GM12865 (cell line): ENCODE measurements at places on chromosomes 1 and 21.

GRCh38 chr1:235275223-235275622, 52.8 kb downstream of the ARID4B start:
- peak; percentile 74 for DNase-seq

GRCh38 chr1:154430903-154431302, 25.8 kb downstream of the IL6R start:
- DNase-seq: no peak

GRCh38 chr1:82266351-82266750, 465.6 kb downstream of the ADGRL2 start:
- DNase-seq: no peak

DNA sequence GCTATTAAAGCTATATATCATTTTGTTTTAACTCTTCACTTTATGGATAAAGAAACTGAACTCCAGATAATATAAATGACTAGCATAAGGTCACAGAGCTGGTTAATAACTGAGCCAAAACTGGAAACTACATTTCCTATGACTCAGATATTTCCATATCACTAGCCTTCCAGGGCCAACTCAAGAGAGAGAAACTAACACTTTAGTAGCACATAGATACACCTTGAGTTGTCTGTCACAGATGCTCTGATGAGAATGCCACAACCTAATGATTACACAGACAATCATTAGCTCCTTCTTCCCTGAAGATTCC, 40.7 kb downstream of the NME7 start:
- DNase-seq: peak; percentile 36

- no peak for DNase-seq
Observed at GRCh38 chr1:8816264-8816663, 1.2 kb downstream of the RERE start.

- no peak for DNase-seq
Observed at GRCh38 chr1:193625255-193625654, 438.8 kb upstream of the B3GALT2 start.

GRCh38 chr1:213782941-213783672, 204.7 kb upstream of the PROX1 start:
- DNase-seq: no peak

- no peak for DNase-seq
Observed at GRCh38 chr1:10681296-10682107, 114.9 kb downstream of the CASZ1 start.

GRCh38 chr1:162993846-162994245, 75.3 kb upstream of the RGS4 start:
- DNase-seq: no peak

- DNase-seq: no peak
Observed at GRCh38 chr1:6519491-6519934, 28.0 kb upstream of the PLEKHG5 start.

DNA sequence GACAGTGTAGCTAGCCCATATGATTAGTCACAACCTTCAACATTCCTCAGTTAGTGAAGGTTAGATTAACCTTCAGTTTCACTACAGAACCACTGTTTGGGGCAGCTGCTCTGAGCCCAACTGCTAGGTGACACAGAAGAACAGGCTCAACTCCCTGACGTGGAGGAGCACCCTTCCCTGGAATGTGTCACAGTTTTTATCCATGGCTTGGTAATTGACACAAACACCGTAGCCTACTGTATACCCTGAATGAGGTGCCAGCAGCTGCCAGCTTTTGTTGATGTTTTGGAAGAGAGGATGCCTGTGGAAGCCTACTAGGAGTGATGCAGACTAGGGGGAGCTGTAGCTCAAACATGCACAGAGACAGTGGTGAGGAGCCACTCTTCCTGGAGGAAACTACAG, 56.6 kb upstream of the CR2 start:
- DNase-seq: no peak

DNA sequence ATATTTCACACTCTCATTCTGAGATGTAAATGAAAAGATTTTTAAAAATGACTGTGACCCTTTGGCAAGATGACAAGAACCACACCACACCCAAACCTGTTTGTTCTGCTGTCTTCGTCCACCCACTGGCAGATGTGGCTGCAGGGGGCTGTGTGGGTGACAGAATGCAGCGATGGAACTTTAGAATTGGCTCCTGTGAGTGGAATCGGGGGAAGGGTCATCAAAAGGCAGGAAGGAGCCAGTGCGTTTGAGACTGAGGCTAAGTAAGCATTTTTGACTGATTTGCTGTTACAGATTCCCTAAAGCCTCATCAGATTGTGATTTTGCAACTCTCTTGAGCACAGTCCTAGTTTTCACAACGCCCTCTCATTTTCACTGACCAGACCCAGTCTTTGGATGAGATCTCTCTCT, 111.2 kb upstream of the ADGRL2 start:
- DNase-seq: peak; percentile 57

- DNase-seq: no peak
Observed at GRCh38 chr1:72009173-72010093, 272.9 kb downstream of the NEGR1 start.

DNA sequence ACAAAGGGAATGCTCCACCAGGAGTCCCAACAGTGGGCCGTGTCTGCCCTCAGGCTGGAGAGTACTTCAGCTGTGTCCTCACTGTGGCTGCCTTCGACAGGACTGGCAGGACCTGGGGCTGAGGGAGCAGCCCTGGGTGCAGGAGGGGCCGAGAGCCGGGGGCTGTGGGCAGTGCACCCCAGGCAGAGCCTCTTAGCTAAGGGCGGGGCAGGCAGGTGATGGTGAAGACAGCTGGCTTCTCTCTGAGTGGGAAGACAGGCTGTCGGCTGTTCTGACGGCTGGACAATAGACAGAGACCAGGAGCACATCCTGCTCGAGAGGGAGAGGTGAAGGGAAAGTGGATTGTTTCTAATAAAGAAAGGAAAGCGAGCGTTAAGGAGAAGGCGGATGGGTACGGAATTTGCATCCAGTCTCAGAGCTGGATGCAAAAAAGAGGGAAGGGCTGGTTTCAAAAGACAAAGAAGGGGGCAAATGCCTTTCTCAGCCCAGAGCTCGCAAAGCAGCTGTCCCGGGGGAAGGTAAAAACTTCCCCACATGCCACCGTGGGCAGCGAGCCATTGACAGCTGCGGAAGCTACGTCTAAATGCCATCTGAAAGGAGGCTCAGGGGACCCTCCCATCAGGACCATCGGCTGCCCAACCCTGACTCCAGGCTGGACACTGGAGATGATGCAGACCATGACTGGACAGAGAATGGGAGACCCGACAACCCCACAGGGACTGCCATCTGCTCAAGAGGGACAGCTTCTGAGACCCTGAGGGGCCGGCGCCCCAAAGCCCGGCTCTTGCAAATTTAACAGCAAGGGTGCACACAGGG, 92.0 kb downstream of the STUM start:
- DNase-seq: no peak

DNA sequence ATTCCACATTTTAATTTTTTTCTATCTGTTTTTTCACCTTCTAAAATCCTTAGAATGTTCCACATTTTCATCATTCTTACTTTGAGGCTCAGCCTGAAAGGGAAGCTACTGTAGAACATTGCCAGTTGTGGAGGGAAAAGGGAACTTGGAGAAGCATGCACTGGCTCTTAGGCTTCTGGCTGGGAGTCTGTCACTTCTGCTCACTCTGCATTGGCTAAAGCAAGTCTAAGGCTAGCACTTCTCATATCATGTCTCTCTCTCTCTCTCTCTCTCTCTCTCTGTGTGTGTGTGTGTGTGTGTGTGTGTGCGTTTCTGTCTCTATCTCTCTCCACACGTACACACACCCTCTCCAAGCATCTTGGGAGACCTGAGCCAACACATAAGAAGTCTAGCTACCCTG, 49.6 kb upstream of the ADAR start:
- DNase-seq: no peak

GRCh38 chr1:3566003-3566885, 45.1 kb downstream of the MEGF6 start:
- DNase-seq: no peak

DNA sequence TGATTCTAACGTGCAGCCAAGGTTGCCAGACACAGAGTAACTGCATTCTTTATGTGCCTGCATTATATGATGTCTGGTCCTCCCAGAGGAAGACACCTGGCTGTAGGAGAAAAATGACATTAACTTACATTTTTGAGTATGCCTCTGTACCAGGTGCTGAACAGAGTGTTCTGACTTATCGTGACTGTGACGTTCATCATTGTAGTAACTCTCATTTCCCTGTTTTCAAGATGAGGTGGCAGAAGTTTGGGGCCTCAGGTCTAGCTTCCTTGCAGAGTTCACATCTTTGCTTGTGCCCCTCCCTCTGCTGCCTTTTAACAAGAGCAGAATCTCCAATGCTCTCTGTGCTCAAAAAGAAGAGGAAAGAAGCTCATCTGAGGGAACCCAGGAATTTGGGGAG, 488.0 kb downstream of the AJAP1 start:
- DNase-seq: peak; percentile 73

DNA sequence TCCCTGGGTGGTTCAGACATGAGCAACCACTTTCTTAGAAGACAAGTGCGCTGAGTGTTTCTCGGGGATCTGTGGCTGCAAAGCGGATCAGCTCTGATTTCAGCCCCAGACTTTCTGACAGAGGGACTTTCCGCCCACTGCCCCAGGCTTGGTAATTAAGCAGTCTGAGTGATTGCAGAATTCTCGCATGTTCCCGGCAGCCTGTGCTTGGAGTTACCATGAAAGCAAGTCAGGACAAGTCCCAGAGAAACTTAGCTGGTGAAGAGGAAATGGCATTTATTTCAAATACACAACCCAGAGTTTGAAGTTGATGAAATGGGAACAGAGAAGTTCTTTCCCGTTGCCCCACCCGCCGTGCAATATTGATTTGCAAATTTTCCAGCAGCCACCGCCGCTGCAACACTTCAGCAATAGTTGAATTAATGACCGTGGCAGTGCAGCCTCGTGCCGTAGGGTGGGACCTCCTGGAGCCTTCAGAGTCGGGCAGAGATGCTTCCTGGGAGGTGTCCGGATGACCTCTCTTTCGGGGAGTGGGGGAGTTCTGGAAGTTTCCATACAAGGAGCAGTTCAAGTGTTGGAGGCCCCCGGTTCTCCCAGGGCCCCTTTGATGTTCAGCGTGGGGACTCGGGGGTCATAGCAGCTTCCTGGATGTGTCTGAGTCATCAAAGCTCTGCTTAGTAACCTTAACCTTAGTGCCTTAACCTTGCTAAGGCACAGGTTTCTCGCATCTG, 134.7 kb downstream of the KAZN start:
- DNase-seq: peak; percentile 84

DNA sequence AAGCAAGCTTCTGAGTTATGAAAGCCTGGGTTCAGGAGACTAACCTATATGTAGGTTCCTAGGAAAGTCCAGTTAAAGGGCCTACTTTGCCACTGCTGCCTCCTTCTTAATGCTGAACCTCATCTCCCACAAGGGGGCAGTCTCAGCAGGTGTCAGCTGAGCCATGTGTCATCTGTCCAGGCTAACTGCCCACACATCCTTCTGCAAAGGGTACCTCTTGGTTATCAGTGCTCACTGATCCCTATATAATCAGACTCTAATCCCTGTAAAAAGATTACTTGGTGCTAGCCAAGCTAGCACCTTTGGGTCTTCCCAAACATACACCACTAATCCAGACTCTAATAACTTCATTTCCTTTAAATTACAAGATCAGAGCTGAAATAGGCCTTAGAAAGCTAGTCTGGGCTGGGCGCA, 9.0 kb downstream of the PRDX1 start:
- DNase-seq: peak; percentile 81

GRCh38 chr21:39263372-39263771, 50.1 kb downstream of the BRWD1 start:
- no peak for DNase-seq

DNA sequence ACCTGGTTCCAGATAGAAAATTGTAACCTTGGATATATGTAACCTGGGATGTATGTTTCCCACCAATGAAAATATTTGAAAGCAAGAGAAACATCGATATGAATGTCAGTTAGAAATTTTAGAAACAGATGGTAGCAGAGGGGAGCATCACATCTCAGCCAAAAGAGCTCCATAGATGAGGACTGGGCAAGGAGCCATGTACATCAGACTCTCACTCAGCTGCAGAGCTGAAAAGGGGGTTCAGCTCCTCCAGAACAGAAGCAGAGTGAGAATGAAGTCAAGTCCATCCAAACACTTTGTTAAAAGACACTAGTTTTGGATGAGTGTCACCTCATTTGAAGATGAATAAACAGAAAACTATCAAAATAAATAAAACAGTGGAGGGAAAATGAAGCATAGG, 202.4 kb downstream of the HMCN1 start:
- DNase-seq: no peak

GRCh38 chr1:214219902-214220301, 61.1 kb upstream of the SMYD2 start:
- no peak for DNase-seq

DNA sequence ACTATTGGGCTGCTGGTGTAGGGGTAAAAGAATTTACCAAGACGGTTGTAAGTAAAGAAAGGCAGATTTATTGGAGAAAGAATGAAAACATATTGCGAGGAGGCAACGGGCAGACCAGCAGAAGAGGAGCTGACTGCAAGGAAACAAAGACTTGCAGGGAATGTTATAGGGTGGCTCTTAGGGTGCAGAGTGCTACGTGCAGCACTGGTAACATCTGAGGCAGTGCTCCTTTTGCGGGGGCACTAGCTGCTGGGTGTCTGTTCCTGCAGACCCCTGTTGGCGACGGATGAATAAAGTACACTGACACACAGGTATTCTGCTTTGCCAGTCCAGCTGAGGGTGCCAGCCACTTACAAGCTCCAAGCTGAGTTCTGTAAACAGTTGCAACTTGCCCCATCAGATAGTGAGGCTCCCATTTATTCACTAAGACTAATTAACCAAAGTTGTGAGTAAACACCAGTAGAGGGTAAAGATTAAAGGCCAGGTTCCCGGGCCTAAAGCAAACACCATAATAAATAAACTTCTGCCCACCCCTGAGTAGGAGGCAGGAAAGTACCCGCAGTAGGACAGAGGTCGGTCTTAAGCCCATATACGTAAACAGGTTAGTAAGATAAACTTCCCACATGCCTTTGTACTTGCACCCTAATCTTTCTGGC, 140.2 kb upstream of the KCNK1 start:
- DNase-seq: no peak

GRCh38 chr1:179295164-179295755, 1.7 kb downstream of the SOAT1 start:
- no peak for DNase-seq

- DNase-seq: peak; percentile 97
Observed at GRCh38 chr1:200866521-200866920, 6.3 kb upstream of the GPR25 start.
